Activated CD4-positive, alpha-beta T cell treated with anti-CD3 and anti-CD28 coated beads for 24 hours (primary cell): ENCODE measurements at places on chromosomes 6 and 20.

GRCh38 chr6:79494841-79495240 lies 42.4 kb downstream of the LCA5 start:
- no peak for DNase-seq

DNA sequence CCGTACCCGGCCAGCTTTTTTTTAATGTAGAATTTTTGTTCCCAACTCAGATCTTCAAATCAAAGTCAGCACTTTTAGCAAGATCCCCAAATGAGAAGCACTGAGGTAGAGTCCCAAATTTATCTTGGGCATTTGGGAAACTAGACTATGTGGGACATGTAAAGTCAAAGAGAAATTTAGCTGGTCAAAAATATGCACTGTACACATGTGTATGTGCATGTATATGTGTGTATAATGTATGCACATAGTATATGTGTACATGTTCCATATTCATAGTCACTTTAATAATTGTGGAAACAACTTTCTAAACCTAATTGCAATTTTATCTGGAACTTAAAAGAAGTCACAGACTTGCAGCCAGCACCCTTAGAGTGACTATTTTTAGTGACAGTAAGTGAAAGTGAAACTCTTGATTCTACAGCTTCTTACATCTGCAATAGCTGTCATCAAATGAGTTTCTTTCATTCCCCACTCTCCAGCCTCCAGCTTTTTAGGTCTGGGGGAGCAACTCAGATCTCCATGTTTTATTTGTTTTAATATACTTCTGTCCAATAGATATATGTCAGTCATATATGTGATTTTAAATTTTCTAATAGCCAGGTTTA lies 53.6 kb downstream of the CDC40 start:
- DNase-seq = no peak

- no peak for DNase-seq
Observed at GRCh38 chr20:17936761-17937732, 31.5 kb downstream of the SNX5 start.

GRCh38 chr20:37922016-37922415 lies 19.1 kb downstream of the VSTM2L start:
- DNase-seq = no peak

GRCh38 chr20:34171640-34172039 lies 59.6 kb upstream of the EIF2S2 start:
- DNase-seq = no peak

DNA sequence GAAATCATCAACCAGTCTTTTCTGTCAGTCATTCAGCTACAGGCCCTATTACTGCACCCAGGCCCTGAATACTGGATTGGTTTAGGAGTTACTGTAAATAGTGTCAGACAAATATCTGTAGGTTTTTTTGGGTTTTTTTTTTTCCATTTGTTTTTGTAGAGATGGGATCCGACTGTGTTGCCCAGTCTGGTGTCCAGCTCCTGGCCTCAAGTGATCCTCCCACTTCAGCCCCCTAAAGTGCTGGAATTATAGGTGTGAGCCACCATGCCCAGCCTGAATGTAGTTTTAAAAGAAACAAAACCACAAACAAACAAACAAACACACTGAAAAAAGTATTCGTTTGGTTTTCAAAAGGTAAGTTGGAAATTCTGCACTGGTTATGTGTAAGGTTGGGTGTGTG lies 39.6 kb downstream of the DZANK1 start:
- DNase-seq = no peak

DNA sequence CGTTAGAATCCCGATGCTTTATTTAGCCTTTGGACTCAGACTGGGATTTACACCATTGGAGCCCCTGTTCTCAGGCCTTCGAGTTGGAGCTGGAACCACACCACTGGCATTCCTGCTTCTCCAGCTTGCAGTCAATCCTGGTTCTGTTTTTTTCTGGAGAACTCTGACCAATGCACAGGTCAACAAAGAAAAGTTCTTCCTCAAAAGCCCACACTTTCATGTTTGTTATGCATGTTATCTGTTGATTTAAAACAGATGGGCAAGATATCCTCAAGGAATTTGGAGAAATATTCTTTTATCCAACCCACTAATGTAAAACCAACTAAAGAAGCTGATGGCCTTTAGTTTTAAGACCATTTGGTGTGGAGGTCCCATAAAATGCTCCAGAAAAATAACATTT lies 205.7 kb downstream of the ANKRD60 start:
- no peak for DNase-seq

- DNase-seq = no peak
Observed at GRCh38 chr6:10838794-10839333, 525 bp upstream of the MAK start.

DNA sequence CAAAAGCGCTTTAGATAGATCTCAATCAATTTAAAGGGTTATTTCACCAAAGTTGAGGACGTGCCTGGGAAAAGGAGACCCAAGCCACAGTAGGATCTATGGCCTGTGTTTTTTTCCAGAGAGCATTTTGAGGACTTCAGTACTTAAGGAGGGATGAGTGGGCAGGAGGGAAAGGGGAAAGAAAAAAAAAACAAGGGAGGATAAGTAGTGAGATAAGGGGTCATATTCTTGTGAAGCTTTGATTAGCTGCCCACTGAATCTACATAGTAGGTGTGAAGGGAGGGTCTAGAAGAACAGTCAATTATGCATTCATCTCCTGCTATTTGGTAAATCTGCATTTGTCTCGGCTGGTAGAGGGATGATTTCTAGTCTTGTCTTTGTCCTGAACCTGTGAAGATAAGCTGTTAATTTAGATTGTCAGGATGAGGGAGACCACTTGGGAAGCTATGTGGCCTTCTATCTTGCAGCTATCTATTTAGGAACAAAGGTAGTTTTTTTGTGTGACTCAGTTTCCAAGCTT lies 48.4 kb downstream of the CLVS2 start:
- DNase-seq = no peak
